ENCODE measurements at places on chromosomes 2 and 18. TPM values are rescaled to one million over a fixed set of nuclear protein-coding genes. Genes with fewer than 3 reads are reported as not detected.
A peak's percentile ranks its signal among the peaks of the same experiment; 100 is the strongest.

- no peak for DNase-seq
These were observed 197.4 kb downstream of the MGAT5 start for GRCh38 chr2:134451347-134451630.

PROKR1 gene
- not detected for total RNA-seq

DNA sequence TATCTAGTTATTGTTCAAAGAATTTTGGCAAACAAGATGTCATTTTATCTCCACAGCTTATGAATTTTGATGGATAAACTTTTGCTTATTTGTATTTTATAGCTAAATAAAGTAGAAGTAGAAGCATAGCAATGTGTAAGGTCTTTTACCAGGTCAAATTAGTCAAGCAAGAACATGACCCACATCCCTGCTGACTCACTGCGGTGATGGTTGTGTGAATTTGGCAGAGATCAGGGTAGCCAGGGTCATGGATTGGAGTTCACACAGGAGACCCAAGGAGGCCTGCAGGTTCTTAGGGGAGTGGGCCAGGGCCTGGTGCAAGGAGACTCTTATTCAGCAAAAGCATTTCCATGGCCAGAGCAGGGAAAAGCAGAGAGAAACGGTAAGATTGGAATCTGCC, 18.7 kb downstream of the SP140 start:
- DNase-seq = no peak

GRCh38 chr2:3611589-3611988, 16.7 kb downstream of the COLEC11 start:
- DNase-seq = no peak

GRCh38 chr2:216349366-216349765, 22.9 kb downstream of the MARCHF4 start:
- peak; percentile 77 for DNase-seq

DNA sequence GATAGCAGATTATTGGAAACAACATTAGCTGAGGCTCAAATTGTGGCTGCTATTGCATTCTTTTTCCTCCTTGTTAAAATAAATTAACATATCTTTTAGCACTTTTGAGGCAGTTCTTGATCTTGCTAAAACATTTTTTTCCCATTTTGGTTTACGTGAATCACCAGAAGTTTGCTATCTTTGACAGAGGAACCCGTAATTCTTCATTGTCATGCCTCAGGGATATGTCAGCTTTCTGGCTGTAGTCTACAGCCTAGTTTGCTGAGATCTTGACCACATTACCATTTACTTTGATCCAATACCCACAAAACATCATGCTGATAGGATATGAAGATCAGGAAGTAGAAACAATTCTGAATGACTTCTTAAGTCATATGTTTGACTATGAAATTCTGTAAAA, 25.1 kb upstream of the FANCL start:
- DNase-seq = no peak

IKZF2 gene
- total RNA-seq = 11.2 TPM

- no peak for DNase-seq
These were observed 196.3 kb downstream of the MREG start for GRCh38 chr2:215817046-215817445.

DNA sequence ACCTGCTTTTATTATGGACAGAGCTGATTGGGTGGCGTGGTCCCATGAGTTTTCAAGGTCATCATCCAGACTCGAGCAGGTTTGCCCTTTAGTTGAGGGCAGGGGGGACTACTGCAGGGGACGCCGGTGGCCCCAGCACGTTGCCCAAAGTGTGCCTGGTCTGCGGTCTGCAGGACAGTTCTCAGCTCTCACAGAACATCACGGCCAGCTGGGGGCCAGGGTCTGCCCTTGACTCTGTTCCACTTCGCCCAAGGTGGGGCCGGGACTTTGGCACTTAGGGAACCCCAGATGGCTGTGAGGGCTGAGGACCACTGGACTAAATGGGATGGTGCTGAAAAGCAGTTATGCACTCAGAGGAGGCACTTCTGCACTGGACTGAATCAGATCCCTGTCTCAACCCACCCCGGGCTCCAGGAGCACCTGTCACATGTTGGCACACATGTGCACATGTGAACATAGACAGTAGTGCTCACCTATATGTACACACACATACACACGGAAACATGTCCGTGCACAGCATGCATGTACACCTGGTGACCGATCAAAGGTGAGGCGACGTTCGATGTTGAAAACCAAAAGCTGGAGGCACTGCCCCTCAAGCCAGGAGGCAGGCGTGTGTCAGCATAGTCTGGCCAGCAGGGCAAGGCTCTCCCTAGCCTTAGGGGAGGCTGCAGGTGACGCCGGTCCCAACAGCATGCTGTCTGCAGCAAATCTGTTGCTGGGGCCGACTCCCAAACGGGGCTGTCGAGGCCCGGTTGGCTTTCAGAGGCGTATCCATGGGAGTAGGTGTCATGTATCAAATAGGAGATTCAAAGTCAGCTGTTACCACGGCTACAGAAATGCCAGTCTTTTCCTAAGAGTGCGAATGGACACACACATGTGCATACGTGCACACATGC, 10.2 kb downstream of the ANO7 start:
- DNase-seq = no peak

- DNase-seq = no peak
These were observed 590.6 kb upstream of the NETO1 start for GRCh38 chr18:73458186-73458964.

- no peak for DNase-seq
These were observed 163.3 kb upstream of the ZEB2 start for GRCh38 chr2:144683107-144683753.

DNA sequence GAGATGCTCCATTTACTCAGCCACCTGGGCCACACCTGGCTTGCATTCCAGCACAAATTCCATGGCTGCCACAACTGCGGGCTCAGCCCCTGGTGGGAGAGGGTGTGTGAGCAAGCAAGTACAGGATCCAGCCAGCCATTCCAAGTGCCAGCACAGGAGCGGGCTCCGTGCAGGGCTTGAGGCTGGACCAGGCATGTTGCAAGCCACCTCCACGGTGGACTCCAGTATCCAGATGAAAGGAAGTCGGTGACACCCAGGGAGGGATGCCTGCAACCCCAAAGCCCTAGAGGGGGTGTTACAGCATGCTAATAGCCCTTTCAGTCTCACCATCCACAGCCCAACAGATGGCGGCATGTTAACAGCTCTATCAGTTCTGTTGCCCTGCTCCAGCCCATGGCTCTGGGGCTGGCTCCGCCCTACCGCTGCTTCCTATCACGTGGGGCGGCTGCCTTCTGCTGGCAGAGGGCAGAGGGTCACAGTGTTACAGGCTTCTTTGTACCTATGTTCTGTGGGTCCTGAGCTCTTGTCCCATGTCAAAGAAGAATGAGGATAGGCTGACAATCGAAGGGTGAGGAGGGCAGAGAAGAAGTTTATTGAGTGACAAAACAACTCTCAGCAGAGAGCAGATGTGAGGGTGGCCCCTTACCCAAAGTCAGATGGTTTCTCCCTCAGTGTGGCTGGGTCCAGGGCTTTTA, 11.7 kb upstream of the GORASP2 start:
- no peak for DNase-seq

DNA sequence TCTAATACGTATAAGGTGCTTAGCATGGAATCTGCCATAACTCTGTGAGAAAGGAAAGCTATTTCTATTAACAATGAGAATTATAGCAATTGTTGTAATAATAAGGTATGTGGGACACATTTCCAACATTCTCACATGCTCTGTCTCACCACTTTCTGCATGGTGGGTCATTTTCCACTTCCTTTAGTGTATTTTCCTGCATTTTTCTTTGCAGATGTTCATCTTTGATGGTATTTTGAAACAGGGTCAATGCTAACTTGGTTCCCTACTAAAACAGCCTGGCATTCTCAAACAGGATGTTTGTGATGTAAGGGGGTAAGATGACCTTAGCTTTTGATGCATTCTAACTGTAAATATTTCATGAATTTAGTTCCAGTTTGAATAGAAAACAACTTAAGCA, 54.7 kb downstream of the MYO1B start:
- DNase-seq = no peak

DNA sequence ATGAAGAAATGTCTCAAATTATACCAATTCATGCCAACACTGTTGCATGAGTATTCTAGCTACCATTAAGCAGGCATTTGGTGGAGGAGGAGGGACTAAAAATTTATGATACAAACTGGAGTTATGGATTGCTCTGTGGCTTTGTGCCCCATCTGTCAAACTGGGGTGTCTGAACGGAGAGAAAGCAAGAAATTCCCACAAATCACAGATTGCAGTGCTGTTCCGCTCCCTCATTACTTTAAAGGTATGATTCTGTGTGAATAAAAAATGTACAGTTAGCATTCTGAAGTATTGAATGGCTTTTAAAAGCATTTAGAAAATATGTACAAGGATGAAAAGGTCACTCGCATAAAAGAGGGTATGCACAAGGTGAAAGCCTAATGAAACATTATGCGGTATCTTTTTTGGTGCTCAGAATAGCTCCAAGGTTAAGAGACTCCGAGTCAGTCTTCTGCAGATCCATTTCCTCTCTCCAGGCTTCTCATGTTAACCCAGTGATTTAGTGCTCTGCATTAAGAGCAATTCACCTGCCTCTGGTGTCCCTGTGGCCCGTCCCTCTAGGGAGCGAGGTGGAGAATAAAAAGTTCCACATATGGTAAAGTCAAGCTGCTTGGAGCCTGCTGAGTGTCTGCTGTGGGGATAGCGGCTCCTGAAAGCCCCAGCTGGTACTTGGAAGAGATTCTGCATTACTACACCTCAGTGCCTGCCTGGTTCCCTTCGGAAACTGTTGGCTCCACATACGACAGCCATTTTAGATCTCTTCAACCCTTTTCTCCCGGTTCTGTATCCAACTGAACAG, 184.2 kb downstream of the ZNF521 start:
- no peak for DNase-seq

DNA sequence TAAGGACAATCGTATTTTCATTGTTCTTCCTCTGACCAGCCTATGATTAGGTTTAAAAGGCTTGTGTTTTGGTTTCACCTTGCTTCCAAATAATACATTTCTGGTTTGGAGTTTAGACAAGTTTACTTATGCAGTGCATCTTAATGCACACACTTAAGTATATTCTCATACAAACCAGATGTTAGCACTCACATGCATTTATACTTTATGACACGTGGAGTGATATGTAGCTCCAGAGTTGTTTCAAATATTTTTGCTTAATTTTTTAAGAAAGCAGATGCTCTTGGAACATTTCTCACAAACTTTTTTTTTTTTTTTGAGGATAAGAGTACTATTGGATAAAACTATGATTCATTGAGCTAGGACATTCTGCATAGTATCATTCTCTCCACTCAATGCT, 109.9 kb downstream of the PDE1A start:
- DNase-seq = no peak

DNA sequence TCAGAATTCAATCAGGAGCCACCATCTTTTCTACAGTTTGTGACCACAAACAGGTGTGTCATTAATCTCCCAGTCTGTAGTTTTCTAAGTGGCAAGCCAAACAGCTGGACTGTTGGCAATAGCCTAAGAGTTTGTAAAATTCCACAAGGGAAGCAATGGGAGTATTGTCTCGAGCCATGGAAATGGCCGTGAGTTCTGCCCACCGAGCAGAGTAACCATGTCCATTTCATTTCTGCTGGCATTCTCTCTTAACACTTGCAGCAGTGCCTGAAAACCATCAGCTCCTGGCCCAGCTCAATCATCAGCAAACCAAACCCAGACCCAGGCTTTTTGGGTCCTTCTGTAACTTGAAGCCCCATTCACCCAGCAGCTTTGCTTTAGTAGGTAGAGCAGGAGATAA, 387.8 kb upstream of the CDH7 start:
- DNase-seq = no peak

GMPPA gene
- total RNA-seq = 16.2 TPM

DNA sequence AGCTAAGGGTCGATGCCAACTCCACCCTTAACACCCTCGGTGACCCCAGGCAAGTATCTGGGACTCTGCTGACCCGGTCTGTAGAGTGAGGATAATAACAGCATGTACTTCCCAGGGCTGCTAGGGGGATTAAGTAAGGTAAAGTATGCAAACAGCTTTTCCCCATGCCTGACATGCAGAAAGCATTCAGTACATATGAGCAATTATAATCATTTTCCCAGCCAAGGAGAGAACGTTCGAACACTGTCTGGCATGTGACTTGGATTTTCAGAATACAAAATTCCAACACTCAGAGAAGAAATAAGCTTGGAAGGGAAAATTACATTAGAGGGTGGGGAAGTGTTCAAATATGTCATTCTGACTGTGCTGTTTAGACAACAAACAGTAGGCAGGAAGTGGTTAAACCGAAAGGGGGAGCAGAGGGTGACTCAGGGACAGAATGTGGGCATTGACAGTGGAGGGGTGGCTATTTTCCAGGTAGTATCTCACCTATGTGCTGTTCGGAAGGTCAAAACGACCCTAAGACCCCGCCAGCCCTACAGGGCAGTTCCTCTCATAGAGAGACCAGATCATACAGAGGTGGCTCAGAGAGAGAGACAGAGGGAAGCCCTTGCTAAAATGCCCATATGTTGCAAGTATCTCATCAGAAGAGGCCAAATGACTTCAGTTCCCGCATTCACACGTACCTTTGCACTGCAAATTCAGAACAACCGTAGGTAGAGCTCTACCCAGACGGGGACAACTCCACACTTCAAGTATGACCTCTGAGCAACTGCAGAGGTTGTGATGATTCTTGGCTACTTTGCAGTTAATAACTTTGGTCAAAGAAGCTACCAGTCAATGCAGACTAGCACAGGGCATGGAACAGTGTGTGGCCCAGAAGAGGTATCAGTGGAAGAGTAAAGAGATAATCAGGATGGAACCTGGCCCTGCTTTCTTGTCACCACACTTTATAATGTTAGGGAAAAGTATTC, 14.8 kb downstream of the ASPRV1 start:
- DNase-seq = no peak
